Right ventricle myocardium inferior (tissue), 1 donor: ENCODE measurements at places on chromosomes 13 and 19. TPM values are rescaled to one million over a fixed set of nuclear protein-coding genes. Genes with fewer than 3 reads are reported as not detected.

KLK2 gene
- total RNA-seq: not detected

TMEM255B gene
- 9.8 TPM for total RNA-seq

C13orf42 gene
- total RNA-seq: not detected

GRIN3B gene
- 0.35 TPM for total RNA-seq

TYROBP gene
- 34.5 TPM for total RNA-seq

CLEC17A gene
- not detected for total RNA-seq

DNA sequence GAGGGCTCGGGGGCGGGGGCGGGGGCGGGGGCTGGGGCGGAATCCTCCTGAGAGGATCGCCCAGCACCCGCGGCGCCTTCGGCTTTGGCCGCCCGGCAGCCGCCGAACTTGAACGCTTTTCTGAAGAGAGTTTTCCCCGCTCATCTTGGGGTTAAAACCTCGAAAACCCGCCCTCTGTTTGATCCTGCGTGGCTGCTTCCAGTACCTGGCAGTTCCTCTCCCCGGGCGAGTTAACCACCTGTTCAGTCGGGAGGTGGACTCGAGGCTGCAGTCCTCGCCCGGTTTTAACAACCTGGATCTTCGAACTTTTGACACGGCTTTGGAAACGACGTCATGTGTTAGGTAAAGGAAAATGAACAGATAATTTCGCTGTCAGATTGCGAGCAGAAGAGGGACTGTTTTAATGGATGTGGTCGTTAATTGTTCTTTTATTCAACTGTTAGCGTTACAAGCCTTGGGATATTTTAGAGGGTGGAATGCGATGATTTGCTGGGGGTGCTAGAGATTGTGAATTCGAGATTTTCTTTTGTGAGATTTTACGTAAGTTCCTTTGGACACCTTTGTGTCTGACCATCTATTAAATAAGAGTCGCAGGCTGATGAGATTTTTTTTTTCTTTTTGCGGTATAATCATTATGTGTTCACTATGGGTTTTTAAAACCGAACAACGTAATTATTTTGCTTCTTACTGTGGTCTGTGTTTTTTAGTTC, 1.0 kb downstream of the FNDC3A start:
- no peak for DNase-seq

GRCh38 chr13:51869916-51870315, 8.1 kb downstream of the CCDC70 start:
- no peak for DNase-seq

- DNase-seq: no peak
Measured at GRCh38 chr13:114259974-114260373, 21.4 kb upstream of the UPF3A start.

DNA sequence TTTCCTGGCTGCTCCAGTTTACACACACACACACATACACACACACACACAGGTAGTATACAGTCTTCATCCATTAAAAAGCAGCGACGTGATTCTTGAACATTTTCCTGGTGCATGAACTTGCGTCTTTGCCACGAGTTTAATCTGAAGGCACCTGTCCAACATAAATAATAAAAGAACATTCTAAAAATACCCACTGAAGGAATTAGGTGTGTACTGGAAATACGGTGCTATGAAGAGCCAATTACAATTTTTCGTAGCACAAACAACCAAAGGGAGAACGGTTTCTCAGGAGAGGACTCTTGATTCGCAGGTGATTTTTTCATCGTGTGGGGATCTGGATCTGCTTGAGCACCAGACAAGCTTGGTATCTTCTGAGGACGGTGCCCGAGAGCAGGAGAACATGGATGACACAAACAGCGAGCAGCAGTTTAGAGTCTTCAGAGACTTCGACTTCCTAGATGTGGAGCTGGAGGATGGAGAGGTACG, 61.2 kb downstream of the ZAR1L start:
- no peak for DNase-seq

DNA sequence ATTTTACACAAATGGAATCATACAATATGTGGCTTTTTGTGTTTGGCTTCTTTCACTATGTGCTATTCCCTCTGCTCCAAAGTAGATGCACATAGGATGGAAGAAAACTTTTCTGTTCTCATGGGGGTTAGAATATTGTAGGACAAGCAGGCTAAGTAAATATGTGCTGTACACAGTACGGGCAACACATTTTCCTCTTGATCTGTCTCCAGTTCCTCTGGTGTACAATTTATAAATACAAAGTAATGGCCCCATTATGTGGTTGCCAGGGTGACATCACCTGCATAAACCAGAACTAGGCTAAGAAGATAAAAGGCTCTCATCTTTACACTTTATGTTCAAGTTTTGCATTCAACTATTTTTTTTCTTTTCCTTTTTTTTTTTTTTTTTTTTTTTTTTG, 41.0 kb upstream of the SOX21 start:
- no peak for DNase-seq

GRCh38 chr13:71260246-71260645, 606.8 kb downstream of the DACH1 start:
- no peak for DNase-seq

GRCh38 chr19:1855040-1855827, 7.0 kb upstream of the REXO1 start:
- DNase-seq: peak; percentile 98

GRCh38 chr13:78659732-78660494, 958 bp upstream of the OBI1 start:
- peak; percentile 61 for DNase-seq

GRCh38 chr13:46667687-46668281, 114.8 kb downstream of the LRCH1 start:
- no peak for DNase-seq

GRCh38 chr19:16330368-16330801, 5.8 kb downstream of the KLF2 start:
- peak; percentile 90 for DNase-seq

- no peak for DNase-seq
Measured at GRCh38 chr19:7823686-7824301, 6.2 kb upstream of the EVI5L start.

DNA sequence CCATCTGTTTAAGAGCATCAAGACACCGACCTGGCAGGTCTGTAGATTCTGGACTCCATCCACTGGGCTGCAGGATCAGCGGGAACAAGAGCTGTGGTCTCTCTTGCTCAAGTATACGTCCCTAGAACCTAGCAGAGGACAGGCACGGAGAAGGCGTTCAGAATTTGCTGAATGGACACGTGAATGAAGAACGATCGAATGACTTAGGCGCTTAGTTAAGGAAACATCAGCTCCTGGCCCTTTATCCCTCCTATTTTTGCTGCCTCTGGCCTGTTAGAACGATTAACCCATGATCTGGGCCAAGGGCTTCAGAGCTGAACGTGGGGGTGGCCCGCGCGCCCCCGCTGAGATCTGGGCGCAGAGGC, 953 bp downstream of the DZIP1 start:
- DNase-seq: no peak
